ENCODE measurements at places on chromosomes 1 and 21.

GRCh38 chr1:12438349-12438924, 179.6 kb downstream of the DHRS3 start:
- DNase-seq: no peak

GRCh38 chr1:52479076-52479475, 73.8 kb downstream of the TUT4 start:
- no peak for DNase-seq

DNA sequence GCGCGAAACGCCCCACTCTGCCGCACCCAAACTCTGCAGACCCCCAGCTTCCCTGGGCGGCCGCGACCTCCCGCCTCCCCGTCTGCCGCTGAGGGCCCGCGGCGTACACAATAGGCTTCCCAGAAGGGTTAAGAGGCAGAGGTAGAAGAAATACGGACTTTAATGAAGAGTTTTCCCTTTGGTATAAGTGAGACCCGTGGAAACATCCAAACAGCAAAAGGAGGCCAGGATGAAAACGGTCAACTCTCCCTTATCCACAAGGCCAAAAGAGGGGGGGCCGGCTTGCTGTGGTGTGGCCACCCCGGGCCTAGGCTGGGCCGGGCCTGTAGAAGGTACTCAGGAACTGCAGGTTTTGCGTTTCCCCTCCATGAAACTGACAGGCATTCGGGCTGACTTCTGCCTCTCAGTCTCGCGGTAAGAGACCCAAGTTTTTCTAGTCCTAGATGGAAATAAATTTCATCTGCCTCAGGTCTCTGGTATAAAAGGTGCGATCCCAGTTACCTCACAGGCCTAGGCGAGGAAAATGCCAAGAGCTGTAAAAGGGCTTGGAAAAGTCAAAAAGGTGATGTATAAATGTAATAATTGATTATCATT, 671 bp upstream of the PYGO2 start:
- DNase-seq: no peak

- no peak for DNase-seq
Measured at GRCh38 chr1:218384581-218384993, 39.5 kb downstream of the TGFB2 start.

DNA sequence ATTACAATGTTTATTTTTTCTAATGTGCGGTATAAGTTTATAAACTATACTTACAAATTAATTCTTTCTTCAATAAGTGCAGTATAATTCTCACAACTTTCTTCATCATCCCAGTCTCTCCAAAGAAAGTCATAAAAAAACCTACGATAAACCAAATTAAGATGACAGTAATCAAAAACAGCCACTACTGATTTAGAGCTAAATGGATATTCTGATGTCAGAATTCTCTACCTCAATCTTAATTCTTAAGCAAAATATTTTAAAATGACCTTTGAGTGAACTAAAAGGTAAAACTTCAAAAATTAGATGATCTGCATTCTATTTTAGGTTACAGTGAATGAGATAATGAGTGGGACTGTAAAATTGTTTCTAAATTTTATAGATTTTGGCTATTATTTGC, 13.6 kb downstream of the SHCBP1L start:
- DNase-seq: no peak

DNA sequence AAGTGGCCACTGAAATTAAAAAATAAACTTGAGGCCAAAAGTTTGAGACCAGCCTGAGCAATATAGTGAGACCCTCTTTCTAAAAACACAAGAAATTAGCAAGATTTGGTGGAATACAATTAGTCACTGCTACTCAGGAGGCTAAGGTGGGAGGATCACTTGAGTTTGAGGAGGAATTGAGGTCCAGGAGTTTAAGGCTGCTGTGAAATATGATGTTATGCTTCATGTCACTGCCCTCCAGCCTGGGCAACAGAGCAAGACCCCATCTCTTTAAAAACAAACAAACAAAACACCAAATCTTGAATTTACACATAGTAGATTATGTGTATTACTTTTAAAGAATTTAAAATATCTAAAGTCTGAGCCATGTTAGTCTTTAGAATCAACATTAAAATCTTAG, 6.3 kb upstream of the FNBP1L start:
- DNase-seq: no peak

GRCh38 chr1:180956028-180956640, 43.4 kb downstream of the KIAA1614 start:
- DNase-seq: no peak

GRCh38 chr21:16709866-16710550, 802.8 kb upstream of the CXADR start:
- no peak for DNase-seq

GRCh38 chr1:222416001-222416791, 131.7 kb downstream of the HHIPL2 start:
- DNase-seq: no peak
